ENCODE measurements at places on chromosomes 2 and 18.

DNA sequence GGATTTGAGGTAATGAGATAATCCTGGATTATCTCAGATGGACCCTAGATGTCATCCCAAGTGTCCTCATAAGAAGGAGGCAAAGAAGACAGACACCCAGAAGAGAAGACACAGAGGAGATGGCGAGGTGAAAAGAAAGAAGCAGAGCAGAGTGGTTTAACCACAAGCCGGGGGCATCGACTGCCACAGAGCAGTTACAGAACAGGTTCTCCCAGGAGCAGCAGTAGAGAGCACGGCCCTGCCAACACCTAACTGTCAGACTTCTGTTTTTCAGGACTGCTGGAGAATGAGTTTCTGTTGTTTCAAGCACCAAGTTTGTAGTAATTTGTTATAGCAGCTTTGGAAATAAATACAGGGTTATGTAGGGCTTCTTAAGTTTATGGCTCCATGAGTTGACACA is 437.0 kb downstream of the THSD7B start:
- no peak for DNase-seq

DNA sequence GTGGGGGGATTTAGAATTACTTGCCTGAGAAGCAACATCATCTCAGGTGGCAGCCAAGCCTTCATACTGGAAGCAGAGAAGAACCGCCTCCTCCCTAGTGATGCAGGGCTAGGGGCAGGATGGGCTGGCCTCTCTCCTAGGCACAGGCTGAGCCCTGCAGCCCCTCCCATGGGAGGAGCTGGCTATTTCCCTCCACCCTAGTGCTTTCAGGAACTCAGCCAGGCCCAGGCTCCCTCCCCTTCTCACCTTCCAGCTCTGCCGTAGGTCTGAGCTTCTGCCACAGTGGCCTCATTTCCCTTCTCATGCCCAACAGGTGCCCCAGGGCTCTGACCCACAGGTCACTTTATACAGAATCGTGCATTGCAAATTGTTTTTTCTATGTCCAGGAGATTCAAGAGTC is 31.0 kb downstream of the CENPA start:
- no peak for DNase-seq

GRCh38 chr2:95109260-95109659 is 12.3 kb downstream of the MRPS5 start:
- no peak for DNase-seq

DNA sequence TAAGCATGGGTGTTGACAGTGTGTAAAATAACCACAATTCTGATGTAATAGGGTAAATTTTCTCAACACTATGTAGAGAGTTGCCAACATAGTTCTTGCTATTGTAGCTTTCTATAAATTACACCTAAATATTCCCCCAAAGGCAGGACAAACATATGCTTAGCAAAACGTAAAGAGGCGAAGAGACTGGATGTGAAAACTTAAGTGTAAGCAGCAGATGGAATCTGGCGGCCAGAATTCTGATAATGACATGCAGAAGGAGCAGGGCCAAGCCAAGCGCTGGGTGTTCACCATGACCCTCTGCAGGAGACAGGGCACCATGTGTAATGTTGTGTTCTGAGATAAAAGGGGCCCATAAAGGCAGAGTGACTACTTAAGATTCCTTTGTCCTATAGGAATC is 105.2 kb upstream of the ZNF521 start:
- peak; percentile 31 for DNase-seq

DNA sequence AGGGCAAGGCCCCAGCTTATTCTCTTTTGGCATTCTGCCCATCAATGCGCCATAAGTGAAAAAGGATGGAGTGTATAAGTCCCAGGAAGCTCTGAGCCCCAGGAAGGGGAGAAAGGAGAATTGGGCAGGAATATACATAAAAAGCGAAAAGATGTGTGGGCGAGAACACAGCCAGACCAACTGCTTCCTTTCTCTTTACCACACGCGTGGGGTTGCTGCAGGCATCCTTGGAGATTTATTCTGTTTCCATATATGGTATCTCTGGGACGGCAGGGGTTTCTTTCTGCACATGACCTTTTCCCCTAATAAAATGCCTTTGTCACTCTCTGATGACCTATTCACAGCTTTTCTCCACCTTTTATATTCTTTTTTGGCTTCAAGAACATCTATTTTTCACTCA is 440.5 kb downstream of the NBAS start:
- no peak for DNase-seq

DNA sequence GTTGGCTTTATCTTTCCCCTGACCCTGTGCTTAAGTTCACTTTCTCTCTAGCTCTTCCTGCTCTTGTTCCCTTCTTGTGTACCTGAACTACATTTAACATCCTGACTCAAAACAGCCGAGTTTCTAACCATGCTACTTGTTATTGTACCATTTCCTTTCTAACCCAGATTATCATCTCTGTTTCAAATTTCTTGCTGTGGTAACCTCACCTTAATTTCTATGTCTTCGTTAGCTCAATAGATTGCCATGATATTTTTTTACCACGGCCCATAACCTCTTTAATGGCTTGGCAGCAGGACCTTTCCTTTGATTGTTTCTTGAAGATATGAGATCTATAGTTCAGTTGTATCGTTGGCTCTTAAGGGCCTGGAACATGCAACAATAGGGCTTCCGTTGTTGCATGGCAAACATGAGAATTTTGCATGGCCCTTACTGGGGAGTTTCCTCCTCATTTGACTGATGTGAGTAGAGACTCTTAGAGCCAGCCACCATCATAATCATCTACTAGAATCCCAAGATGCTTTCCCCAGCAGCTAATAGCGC is 11.1 kb downstream of the CFAP36 start:
- DNase-seq: no peak

GRCh38 chr2:191299866-191300265 is 54.7 kb downstream of the MYO1B start:
- DNase-seq: no peak

- no peak for DNase-seq
These were observed 215.4 kb downstream of the ZBTB7C start for GRCh38 chr18:48193521-48194492.

- no peak for DNase-seq
These were observed 1.4 kb upstream of the GALNT13 start for GRCh38 chr2:153870308-153870707.

- peak; percentile 10 for DNase-seq
These were observed 405.1 kb upstream of the CWC22 start for GRCh38 chr2:180412219-180412618.

- no peak for DNase-seq
These were observed 10.4 kb downstream of the WDR7 start for GRCh38 chr18:56661360-56662062.

DNA sequence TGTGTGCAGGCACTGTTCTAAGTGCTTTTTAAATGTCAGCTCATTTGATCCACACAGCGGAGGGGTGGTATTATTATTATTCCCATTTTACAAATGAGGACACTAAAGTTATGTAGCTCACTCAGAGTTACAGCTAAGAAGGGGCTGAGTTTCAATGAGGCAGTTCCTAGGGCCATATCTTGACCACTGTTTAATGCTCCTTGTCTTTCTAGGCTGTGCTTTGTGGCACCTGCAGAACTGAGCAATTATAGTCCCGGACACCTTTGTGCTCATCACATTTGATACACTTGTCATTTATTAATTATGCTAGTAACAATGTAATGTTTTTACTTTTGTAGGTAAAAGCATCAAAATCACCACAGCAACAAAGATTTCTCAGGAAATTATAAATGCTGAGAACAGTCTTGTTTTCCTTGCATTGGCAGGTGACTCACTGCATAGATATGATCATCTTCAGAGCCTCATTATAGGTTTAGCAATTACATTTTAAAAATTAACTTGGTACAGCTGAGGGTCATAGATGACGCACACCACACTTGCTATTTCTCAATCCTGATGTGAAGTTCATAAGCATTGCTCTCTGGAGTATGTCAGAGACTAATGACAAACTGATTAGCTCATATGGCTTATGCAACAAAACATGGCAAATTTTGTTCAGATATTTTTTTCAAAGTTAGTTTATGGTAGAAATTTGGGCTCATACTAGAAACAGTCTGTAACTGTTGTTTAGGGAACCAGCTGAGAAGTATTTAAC is 366.8 kb downstream of the TGIF1 start:
- peak; percentile 49 for DNase-seq

- no peak for DNase-seq
These were observed 1606.8 kb upstream of the PIK3C3 start for GRCh38 chr18:40348196-40348595.

DNA sequence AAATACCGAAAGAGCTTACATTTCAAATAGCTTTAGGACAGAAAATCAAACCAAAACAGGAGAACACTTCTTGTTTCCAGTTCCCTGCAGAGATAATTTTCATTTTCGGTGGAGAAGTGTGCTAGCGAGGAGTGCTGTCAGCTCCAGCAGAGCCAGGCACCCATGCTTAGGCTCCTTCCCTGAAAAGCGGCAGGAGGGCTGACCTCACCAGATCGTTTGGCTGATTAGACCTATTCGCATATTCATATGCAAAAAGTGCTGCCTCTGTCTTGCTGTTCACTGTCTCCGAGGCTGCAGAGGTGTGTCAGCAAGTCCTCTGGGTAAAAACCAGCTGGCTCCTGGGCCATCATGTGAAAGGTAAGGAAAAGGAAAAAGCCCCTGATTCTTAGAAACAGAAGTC is 225.8 kb upstream of the COPS8 start:
- DNase-seq: no peak

DNA sequence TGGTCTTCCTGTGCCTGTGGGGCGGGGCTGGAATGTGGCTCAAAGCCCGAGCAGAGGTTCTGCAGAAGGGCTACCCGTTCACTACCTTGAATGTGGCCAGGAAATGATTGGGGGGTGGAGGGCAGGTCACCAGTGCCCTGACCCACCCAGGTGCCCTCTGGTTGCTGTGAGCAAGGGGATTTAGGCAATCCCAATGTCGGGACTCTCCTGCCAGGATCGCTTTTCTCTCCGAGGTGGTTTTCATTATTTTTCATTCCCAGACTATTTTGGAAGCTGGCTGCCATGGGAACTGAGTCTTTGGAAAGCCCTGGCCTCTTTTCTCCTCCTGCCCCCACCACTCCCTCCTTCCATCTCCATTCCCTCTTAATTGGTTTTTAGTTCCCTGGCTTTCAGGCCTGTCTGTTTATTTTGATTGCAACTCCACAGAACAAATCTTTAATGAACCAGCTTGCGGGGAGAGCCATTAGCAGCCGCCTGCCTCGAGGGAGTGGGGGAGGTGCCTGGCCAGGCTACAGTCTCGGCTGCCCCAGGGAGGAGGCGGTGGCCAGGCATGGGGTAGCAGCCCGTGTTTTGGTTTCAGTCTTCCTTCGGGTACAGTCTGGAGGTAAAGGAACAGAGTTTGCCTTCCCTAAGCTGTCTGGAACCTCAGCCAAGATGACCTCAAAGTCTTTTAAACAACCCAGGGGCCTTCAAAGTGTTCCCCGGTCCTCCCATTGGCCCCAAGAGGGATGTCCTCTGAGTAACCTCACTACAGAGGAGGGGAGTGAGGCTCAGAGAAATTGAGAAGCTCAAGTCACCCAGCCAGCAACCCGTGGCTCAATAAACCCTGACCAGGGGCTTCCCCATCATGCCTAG is 114.4 kb upstream of the HAAO start:
- DNase-seq: no peak

DNA sequence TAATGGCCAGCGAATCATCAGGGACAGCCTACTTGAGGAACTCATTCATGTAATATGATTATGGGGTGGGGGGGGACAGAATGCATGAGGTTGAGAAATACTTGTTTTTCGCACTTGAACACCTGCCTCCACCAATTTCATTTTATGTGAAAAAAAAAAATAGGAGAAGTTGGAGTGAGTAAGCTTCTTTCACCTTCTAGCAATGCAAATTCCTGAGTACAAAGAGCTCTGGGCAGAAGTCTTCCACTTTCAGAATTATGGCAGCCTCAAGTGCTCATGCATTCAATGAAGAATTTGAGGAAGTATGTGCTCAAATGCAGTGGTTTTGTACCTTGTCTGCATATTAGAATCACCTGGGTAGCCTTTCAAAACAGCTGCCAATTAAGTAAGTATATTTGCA is 40.1 kb upstream of the GPD2 start:
- no peak for DNase-seq

DNA sequence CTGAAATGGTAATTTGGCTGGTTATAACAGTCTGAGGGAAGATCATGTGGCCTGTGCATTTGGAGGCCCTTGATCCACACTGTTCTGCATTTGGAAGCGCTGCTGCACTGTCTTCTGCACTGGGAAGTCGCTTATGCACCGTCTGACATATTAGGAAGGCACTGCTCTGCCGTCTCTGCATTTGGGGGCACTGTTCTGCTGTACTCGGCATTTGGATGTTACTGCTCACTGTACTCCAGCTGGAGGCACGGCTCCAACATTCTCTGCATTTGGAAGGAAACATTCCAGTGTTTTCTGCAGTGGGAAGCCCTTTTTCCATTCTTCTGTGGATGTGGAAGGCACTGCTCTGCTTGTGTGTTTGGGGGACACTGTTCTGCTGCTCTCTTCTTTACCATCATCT is 9.6 kb upstream of the PROM2 start:
- DNase-seq: no peak

DNA sequence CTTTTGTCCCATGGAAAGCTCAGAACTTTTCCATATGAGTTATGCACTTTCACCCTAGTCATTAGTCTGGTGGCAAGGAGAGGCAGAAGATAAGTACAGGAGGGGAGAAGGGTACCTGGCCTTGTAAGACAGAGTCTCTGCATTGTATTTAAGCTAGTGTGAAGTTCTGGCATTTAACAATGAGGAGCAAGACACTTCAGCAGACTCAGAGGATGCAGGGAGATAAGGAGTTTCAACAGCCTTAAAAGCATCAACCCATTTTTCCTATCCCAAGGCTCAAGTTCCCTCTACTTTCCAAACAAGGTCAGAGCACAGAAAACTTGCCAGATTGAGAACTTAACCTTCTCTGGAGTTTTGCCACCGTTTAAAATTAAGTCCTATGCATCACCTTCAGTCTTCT is 348.2 kb upstream of the VRK2 start:
- DNase-seq: no peak
